ENCODE measurements at places on chromosomes 12 and 14.

DNA sequence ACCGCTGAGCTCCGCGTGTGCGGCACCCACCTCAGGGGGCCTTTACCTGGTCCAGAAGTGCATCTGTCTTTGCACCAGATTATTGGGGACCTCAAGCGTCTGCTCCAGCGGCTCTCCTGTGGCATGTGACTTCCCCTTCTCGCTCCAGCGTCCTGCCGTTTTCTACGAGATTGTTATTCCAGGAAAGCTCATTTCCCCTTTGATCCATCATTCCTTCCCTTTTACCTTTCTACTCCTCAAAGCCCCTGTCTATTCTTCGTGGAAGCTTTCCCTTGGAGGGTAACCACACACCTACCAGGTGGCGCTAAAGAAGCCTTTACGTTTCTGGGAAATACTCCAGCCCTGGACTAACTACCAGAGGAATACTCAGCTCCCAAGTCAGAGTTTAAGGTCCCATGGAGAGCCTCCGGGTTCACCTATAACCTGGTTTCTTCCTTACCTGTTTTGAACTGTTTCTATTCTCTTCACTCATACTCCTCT, 1.5 kb downstream of the FKBP4 start:
- peak; percentile 50 for DNase-seq

DNA sequence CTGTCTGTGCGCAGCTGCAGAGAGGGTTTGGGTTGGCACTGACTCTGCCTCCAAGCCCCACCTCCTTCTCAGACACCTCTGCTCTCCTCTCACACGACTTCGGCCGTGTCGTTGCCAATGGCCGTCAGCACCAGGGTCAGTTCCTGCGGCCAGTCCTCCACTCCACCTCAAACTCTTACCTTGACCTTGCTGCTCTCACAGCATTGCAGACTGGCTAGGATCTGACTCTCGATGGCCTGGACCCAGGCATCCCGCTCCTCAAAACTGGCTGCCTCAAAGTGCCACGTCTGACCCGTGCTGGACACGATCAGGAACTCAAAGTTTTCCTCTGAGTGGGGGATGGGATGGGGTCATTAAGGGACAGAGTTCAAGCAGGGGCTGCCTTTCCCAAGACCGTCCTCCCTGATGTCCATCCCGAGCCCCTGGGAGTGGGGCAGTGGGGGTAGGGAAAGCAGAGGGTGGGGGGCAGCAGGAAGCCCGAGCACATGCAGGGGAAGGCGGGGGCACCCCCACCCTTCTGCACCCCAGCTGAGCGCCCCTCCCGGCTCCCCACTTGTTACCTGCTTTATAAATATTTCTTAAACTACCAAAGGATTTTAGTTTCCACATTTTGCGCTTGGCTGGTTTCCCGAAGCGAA, 10.7 kb downstream of the AGAP2 start:
- DNase-seq = no peak

- peak; percentile 40 for DNase-seq
Observed at GRCh38 chr12:51773145-51773869, 75.2 kb downstream of the FIGNL2 start.

DNA sequence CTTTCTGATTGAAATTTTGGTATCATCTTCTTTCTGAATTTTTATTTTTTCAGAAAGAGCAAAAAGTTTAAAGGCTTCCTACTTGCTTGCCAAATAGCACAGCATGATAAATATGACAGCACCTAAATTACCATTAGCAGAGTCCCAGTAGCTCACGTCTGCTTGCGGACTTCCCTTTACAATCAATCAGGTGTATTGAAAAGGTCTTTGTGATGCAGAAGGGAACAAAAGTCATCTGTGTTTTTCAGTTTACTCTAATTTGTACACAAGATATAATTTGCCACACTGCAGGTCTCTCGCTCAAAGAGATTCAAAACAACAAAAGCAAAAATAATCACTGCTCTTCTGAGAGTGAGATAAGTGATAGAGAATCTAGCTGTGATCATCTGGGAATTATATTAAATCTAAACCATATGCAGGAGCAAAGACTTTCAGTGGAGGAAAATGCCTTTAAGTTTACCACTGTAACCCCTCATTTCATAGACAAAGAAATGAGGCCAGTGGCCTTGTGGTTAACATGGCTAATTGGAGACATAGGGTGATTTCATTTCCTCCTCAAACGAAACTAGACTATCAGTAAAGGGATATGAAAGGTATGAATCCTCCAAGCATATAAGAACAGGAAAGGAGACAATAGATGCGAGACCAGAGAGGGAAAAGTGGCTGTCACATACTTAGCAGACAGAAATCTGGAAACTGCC, 240.8 kb upstream of the TMPO start:
- no peak for DNase-seq

DNA sequence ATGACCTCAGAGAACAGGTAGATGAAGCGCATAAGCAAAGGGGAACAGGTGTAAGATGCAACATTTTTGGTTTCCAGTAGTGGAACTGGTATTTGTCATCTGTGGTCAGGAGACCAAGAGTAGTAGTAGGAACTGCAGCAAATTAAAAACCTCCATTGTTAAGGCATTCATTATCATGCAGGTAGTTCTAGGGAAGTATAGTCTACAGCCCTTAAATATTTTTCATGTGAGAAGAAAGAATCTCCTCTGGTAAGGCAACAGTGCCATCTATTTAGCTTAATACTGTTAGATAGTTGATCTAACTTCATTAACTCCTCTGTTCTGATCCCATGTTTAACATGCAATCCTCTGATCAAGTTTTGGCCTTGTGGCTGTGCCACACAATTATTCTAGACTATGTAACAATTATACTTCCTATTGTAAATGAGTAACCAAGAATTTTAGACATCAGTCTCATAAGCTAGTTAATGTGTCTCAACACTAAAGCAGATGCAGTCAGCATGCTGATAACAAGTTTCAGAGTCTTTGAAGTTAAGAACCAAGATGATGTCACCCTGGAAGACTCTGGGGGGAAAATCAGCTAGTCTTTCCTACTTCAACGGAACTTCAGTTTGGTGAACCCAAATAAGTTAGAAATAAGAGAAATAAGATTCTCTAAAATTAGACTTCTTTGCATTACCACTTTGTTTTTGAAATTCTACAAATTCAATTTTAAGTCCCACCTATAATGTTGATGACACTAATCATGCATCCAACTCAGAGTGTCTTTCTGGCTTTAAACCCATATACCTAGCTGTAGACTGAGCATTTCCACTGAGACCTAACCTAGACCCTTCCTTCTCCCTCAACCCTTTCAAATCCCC, 70.9 kb downstream of the STXBP6 start:
- no peak for DNase-seq

GRCh38 chr12:123115409-123116121, 35.3 kb downstream of the PITPNM2 start:
- no peak for DNase-seq

DNA sequence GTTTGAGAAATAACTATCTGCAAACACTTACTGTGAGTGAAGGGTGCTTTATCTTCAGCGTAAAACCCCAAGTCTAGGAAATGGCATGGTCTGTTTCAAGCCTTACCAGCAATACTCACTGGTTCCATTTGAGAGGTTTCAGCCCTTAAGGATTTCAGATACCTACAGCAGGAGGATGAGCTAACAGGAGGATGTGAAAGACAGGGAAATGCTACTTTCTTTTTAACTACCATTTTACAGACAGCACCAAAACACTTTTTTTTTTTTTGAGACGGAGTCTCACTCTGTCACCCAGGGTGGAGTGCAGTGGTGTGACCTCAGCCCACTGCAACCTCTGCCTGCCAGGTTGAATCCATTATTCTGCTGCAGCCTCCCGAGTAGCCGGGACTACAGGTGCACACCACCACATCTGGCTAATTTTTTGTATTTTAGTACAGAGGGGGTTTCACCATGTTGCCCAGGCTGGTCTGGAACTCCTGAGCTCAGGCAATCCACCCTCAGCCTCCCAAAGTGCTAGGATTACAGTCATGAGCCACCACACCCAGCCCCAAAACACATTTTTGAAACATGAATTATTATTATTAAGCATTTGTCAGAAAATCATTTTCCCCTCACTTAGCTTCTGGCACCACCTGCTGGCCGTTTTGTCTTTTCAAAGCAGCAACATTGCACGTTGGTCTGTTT, 4.6 kb downstream of the MTRFR start:
- DNase-seq = peak; percentile 49

GRCh38 chr12:118345355-118345754, 27.4 kb downstream of the TAOK3 start:
- no peak for DNase-seq

GRCh38 chr12:113073586-113073985, 17.1 kb downstream of the DTX1 start:
- DNase-seq = no peak

DNA sequence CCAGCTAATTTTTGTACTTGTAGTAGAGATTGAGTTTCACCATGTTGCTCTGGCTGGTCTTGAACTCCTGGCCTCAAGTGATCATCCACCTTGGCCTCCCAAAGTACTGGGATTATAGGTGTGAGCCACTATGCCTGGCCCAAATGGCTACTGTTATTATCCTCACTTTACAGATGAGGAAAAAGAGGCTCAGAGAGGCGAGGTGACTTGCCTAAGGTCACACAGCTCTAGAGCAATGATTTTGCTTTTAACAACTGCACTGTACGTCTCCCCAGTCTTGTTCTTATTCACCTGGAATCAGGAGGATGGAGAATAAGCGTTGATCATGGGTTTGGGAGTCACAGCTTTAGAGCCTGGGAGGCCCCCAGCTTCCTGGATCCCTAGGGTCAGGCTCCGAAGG, 69.8 kb upstream of the NCOR2 start:
- DNase-seq = no peak

DNA sequence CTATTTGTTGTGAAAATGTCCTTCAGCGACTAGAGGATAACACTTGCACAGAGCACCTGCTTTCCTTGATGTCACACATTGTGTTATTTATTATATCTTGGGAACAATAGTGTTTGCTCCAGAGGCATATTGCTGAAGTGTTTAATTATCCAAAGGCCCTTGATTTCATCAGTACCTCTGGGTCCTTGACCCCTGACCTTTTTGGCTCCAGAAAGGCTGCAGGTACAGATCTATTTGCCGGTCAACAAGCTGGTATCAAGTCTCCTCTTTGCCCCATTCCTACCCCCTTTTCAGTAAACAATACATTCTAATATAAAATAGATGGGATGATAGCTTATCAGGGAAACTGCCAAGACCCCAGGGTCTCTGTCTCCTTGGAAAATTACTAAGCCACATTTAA, 206.8 kb downstream of the DACT1 start:
- DNase-seq = no peak

DNA sequence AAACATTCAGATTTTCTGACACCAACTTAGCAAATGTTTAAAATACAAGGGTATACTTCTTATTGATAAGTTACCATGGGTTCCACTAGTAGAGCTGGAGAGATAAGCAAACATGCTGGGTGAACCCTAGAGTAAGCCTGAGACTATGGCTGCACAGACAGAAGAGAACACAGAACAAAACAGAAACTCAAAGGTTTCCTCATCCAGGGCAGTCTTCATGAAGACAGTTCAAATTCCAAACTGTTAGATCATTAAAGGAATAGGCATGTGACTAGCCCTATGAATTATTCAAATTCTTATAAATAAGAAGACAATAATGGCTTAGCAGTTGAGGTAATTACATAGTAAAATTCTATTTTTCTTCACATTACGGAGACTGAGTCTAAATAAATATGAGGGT, 28.1 kb downstream of the BTBD7 start:
- no peak for DNase-seq

Measured in urothelium cell line (cell line).